Stimulated activated CD4-positive, alpha-beta T cell treated with anti-CD3 and anti-CD28 coated beads, Interleukin-12 subunit alpha, Interleukin-12 subunit beta, amount 100 ng/mL, for 24 hours (primary cell): ENCODE measurements at places on chromosomes 6 and 20.

DNA sequence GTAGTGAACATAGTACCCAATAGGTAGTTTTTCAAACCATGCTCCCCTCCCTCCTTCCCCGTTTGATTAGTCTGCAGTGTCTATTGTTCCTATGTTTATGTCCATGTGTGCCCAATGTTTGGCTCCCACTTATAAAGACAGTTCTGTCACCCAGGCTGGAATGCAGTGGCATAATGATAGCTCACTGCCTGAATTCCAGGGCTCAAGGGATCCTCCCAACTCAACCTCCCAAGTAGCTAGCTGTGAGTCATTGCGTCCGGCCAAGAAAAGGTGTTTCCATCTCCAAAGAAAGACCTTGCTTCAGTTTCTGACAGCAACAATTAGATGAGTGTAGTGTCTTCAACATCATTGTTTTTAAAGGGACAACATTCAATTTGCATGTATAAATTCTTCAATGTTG, 131.1 kb upstream of the CEP162 start:
- no peak for DNase-seq

- no peak for DNase-seq
Observed at GRCh38 chr20:8145246-8146168, 13.4 kb downstream of the PLCB1 start.

DNA sequence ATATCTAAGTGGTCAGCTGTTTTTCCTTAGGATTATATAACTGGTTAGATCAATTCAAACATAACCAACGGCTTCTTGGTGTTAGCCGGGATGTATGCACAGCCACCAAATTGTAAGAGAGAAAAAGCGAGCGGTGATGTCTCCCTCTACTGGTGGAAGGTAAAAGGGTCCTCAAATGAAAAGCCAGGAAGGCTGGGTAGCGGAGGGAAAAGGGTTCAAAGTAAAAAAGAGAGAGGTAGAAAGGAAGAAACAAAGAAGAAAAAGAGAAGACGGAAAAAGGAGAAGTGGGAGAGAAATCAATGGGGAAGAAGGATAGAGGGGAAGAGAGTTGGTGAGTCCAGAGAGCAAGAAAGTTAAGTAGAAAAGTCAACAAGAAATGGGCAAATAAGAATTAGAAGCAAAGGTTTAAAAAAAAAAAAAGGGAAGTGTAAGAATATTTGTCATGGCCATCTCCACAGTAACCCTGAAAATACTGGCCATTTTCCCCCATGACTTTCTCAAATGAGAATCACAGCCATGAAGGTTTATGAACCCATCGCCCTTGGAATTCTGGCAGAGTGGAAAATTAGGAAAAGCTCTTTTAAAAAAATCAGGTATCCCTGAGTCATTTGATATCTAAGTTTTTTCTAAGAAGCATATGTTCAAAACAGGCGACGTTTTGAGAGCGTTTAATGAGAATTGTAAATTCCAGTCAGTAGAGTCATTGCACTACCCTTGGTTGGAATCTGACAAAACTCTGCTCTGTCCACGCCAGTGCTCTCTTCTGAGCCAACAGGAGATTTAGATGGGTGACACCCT, 155.6 kb upstream of the SNX9 start:
- DNase-seq = peak; percentile 23

DNA sequence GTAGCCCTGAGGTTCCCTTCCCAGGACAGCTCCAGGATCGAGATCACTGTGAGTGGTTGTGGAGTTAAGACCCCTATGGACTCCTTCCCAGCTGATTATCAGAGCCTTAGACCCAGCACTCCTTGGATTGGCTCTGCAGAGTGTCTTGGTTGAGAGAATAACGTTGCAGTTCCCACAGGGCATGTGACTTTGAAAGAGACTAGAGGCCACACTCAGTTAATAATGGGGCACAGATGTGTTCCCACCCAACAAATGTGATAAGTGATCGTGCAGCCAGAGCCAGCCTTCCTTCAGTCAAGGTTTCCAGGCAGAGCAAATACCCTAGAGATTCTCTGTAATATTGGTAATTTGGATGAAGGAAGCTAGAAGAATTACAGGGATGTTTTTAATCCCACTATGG, 5.2 kb upstream of the BTN2A2 start:
- no peak for DNase-seq

- no peak for DNase-seq
Observed at GRCh38 chr6:134472046-134472445, 154.1 kb upstream of the SGK1 start.

DNA sequence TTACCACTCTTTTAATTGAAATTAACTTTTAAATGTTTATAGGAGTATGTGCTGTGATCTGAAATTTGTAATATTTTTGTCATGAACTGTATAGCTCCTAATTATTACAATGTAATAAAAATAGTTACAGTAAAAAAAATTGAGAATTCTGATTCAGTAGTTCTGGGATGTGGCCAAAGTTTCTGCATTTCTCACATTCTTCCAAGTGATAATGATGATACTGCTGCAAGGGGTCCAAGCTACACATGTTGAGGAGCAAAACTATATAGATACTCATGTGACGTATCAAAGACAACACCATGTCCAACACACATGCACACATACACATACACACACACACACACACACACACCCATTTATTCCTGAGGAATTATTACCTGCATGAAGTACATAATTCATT, 71.0 kb upstream of the FAM83B start:
- DNase-seq = no peak

DNA sequence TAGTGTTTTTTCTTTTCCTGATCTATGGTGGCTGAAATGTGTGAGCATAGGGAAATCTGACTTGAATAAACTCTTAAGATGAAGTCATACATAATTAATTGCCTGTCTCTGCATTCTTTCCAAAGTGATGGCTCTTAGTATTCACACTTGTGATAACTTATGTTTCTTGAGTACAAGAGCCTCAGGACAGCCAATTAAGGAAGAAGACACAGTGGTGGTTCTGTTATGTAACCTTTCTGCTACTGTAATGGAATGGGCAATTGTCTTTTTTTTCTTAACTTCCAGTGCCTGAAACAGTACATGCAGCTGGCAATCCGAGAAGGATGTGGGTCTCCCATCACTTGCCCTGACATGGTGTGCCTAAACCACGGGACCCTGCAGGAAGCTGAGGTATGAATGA, 40.1 kb downstream of the RNF144B start:
- no peak for DNase-seq

DNA sequence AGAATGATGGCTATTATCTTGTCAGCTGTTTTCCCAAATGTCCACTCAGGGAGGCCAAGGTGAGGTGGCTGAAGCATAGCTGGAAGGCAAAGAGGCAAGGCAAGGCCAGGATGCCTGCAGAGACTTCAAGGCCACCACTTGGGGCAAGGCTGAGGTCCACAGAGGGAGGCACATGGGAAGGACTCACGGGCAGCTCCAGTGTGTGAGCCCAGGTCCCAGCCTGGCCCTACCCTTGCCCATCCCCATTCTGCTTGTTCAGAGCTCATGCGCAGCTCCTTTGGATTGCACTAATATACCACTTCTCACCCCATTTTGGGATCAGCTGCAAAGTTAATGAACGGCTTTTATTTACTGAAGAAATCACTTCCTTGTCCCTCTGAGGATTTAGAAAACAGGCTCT, 111.1 kb upstream of the KCNK16 start:
- DNase-seq = no peak

DNA sequence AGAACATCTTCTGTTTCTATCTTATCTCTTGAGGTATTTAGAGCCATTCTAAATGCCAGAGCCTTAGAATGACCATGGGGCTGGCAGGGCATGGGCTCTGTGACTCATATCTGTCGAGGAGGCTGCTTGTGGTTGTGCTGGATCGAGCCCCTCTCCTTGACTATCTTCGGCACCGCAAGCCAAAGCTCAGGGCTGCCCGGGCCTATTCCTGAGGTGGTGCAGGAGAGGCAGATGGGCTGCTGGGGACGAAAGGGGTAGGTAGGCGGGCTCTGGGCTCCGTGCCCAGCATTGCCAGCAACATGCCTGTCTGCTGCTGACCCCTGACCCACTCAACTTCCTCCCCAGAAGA, 89.9 kb downstream of the NOL4L start:
- DNase-seq = no peak

GRCh38 chr20:3847429-3847940, 851 bp downstream of the MAVS start:
- no peak for DNase-seq

DNA sequence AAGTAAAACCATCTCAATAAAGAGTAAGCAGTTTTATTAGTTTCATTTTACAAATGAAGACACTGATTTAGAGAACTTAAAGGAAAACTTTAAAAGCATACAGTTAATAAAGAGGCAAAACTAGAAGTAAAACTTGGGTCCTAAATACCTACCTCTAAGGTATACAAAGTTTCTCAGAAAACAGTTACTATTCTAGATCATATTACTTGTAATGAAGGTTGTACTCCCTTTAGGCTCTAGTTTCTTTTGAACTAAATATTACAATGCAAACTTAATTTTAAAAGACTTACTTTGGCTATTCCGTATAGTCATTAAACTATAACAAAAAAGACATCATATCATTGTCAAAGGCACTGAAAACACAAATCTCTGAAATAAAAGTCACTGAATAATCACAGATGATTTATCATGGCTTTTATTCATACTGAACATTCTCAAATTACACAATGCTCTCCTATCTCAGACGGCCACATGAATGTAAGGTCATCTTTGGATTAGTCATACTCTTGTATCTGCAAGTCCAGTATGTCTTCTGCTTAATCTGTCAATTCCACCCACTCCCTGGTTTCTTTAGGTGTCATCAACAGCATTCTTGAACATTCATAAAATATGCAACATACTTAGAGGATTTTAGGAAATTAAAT, 361.6 kb upstream of the RUNX2 start:
- DNase-seq = no peak

DNA sequence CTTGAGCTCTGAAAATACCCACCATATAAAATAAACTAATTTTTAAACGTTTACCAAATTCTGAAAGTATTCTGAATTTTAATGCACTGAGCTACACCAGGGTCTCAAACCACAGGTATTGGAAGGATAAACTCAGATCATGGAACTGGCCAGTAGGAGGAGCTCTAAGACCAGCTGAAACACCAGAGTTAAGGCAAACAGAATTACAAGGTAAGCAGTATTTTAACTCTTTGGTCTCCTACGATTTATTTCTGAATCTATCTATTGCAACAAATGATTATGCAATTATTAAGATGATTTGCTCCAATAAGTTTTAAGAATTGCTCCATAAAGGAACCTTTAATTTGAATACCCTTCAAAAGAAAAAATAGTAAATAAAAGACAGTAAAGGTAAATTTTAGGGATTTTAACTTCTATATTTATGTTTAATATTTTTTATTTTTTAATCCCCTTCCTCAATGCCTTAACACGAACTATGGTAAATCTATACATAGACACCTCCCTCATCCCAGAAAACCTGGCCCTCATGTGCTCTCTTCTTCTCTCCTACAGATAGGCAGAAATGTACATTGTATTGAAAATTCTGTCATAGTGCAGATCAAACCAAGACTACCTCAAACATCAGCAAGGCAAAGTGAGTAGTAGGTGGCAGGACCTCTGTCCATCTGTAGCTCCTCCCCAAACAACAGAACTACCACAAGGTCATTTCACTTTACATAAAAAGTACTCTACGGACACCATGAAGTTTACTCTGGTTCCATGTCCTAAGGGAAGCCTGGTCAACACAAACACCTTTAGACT, 58.4 kb downstream of the SMLR1 start:
- DNase-seq = peak; percentile 44

- DNase-seq = no peak
Observed at GRCh38 chr6:23441808-23442461, 684.1 kb upstream of the NRSN1 start.

DNA sequence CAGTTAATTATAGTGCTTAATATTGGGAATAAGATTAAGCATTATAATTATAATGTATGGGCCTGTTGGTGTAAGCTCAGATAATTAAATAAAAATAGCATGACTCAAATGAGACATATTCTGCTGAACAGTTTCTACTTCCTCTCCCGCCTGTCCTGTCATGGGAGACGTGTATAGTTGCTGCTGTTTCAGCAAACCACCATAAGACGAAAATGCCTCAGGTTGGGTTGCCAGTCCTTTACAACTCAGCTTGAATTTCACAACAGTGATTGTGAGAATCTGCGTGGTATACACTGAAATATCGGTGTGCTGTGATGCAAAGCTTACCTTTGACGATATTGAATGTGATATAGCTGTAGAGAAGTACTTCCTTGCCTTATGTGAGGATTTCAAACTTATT, 99.5 kb downstream of the POPDC3 start:
- no peak for DNase-seq

DNA sequence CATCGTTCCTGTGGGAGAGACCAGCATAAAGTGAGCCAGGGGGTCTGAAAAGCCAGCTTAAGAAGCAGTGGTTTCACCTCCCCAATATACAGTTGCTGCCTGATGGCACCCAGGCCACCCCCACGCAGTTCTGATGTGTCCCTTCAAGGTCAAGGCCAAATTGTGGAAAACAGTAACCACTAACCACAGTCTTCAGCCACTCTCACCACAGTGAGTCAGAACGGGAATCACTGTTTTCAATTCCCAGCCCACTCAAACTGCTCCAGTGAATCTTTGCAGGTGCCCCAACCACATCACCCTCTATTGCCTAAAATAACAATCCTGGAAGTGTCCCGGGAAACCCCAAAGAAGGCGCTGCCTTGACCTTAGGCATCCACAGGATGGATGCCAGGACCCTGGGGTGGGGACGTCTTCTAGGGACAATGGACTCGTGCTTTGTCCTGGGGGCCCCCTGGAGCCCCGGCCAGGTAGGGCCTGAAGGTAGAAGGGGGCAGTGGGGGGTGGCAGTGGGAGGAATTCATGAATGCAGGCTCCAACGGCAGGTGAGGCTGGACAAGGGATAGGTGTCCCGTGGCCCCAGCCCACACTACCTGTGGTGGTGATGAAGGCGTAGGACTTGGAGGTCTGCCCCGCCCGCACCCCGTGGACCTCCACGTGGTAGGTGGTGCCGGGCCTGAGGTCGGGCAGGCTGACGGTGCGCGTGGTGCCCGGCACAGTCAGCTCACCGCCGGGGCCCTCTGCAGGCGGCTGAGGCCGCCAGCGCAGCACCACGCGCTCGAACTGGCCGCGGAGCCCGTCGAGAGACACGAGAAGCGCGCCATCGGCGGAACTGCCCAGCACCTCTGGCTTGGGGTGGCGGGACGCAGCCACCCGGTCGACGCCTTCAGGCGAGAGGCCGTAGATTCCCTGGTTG, 22.2 kb downstream of the TNXB start:
- peak; percentile 40 for DNase-seq
